Stimulated activated CD4-positive, alpha-beta T cell treated with anti-CD3 and anti-CD28 coated beads, Interleukin-4, amount 100 ng/mL, for 24 hours (primary cell): ENCODE measurements at places on chromosomes 7 and 10.

GRCh38 chr7:3721422-3721821 lies 420.4 kb downstream of the SDK1 start:
- no peak for DNase-seq

GRCh38 chr10:124126983-124127385 lies 33.6 kb upstream of the CHST15 start:
- DNase-seq: no peak

GRCh38 chr10:91708174-91708861 lies 75.4 kb upstream of the PPP1R3C start:
- no peak for DNase-seq

DNA sequence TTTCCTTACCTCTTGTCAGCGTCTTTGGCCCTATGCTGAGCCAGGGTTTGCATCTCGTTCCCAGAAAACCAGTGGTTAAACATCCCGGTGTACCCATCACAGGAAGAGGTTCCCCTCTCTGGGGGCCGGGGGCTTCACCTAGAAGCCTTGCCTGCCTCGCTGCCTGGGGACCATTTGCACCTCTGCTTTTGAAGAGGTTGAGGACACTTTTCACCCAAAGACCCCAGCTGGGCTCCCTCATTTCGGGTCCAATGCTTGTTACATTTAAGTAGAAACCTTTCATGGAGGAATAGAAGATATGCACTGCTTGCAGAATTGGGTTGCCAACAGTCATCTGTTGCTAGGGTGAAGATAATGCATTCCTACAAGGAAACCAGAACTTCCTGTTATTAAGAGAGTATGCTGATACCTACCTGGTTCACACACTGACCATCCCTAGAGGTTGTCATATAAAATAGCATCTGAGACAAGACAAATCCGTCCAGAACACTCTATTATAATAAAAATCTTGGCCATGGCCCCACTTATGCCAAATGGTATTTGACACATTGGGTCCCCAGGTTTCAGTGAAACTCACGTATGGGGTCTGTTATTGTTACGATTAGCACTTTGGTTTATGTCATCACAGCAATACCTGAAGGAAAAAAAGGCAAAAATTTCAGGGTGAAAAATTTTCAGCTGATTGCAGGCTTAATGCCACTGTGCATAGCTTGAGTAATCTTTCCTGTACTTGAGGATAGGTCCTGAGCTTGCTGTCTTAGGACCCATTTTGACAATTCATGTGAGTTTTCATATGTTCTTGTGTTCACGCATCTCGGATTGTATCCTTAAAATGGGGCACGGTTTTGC lies 917 bp downstream of the ZNF365 start:
- DNase-seq: no peak

GRCh38 chr10:28326516-28327490 lies 23.9 kb upstream of the MPP7 start:
- no peak for DNase-seq
